ENCODE measurements at places on chromosomes 5 and 9.
A peak's percentile ranks its signal among the peaks of the same experiment; 100 is the strongest.

- DNase-seq, result no peak
Measured at GRCh38 chr5:14739538-14739937, 75.0 kb downstream of the OTULIN start.

DNA sequence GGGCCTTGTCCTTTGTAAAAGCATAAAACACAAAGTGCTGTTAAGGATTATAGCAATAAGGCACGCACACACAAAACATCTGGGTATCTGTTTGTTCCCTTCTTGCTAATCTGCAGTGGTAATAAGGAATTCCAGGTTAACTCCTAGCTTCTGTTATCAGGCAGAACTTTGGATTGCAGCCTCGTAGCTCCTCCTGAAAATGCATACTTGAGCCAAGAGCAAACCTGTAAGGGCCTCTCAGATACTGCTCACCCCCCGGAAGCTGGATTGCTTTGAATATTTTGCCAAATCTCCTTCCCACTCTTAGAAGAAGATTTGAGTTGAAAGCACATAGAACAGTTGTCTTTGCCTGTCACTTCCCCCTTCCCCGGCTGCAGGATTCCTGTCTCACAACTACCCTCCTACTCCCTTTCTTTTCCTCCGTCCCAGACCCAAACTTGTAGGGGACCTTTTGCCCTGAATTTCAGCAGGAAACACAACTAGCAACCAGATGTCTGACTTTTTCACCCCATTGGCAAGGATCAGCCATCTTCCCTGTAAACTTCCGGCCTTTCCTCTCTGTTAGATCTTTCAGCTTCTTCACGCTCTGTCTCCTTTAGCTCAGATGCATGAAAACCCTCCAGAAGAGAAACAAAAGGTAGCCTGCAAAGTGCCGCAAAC, 28.2 kb upstream of the SMAD5 start:
- DNase-seq, result no peak

- DNase-seq, result no peak
Measured at GRCh38 chr5:126961128-126961527, 69.2 kb downstream of the MARCHF3 start.

GRCh38 chr5:1059884-1060263, 51.3 kb downstream of the NKD2 start:
- no peak for DNase-seq

GRCh38 chr5:133396814-133397213, 215.5 kb downstream of the FSTL4 start:
- DNase-seq, result no peak

DNA sequence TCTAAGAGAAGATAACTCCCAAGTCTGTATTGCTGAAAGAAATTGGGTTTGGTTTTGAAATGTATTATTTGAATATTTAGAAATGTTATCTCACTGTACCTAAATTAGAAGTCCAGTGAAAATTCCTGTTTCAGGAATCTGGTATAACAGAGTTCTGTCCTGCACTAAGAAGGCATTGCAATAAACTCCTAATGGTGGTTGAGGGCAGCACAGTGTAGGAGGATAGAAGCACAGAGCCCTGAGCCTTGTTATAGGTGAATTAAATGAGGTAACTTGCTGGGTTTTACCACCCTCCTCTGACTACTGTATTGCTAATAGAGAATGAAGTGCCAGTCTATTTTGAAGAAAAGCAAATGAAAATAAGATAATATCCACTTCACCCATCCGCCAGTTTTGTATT, 143.4 kb downstream of the CD180 start:
- no peak for DNase-seq

DNA sequence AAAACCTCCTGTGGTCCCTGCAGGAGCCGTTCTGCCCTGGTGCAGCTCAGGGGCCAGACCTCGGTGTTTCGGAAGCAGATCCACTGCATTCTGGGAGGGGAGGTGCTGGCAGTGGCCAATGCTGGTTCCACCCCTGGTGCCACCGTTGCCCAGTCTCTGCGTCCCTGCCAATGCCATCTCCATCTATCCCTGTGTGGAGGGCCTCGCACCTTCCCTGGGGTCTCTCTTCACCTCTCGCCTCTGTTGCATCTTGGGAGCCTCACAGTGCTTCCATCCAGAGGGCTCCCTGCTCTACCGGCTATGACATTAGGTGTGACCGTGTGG, 15.3 kb downstream of the NCS1 start:
- no peak for DNase-seq

DNA sequence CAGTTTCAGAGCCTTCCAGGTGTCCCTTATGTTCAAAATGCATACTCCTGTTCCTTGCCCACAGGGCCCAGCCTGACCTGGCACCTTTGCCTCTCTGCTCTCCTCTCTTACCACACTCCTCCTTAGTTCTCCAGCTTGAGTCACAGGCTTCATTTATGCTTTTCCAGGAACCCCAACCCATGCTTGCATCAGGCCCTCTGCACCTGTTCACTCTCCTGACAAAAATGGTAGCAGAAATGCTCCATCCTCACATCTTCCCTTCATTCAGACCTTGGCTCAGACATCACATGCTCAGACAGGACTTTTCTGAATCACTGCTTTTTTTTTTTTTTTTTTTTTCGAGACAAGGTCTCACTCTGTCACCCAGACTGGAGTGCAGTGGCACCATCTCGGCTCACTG, 15.1 kb upstream of the RNF145 start:
- no peak for DNase-seq

- no peak for DNase-seq
Measured at GRCh38 chr5:6573651-6574101, 59.2 kb downstream of the NSUN2 start.

- DNase-seq, result no peak
Measured at GRCh38 chr5:112059579-112060135, 302.7 kb upstream of the NREP start.

DNA sequence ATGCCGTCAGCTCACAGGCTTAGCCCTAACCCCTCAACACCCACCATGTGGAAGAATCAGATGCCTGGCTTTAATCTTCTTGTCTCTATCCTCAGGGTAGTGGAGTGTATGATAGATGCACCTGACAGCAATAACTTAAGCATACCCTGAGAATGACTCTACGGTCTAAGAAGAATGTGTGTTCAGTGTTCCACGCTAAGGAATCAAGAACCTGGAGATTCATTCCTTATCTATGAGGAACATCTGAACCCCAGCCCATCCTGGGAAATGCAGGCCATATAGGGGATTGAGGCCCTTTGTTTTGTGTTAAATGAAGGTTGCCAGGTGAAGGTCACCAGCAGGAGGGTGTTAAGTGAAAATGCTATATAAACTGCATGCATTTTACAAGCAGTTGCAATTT, 63.0 kb downstream of the KLHL3 start:
- no peak for DNase-seq

GRCh38 chr9:27442464-27442863, 81.6 kb upstream of the IFNK start:
- DNase-seq, result no peak

DNA sequence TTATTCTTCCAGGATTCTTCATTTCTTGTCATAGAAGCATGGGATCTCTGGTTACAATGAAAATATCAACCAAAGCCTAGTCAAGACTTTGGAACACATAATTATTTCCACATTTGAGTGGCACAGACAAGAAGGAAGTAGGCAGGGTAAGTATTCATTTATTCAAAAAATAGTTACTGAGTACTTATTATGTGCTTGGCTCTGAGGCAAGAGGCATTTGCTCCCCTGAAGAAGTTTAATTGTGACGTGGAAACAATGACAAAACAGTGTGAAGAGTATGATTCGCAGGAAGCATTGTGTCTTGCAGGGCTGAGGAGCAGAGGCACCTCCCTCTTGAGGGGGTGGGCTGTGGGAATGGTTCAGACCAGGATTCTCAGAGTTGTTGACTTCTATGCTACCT, 45.0 kb upstream of the TNFSF15 start:
- no peak for DNase-seq

- DNase-seq, result no peak
Measured at GRCh38 chr9:100739666-100740065, 161.8 kb downstream of the CAVIN4 start.

- no peak for DNase-seq
Measured at GRCh38 chr5:173298213-173298926, 29.8 kb downstream of the STC2 start.

GRCh38 chr5:133431326-133431865, 180.9 kb downstream of the FSTL4 start:
- no peak for DNase-seq

- no peak for DNase-seq
Measured at GRCh38 chr9:12956805-12957204, 182.0 kb downstream of the LURAP1L start.

DNA sequence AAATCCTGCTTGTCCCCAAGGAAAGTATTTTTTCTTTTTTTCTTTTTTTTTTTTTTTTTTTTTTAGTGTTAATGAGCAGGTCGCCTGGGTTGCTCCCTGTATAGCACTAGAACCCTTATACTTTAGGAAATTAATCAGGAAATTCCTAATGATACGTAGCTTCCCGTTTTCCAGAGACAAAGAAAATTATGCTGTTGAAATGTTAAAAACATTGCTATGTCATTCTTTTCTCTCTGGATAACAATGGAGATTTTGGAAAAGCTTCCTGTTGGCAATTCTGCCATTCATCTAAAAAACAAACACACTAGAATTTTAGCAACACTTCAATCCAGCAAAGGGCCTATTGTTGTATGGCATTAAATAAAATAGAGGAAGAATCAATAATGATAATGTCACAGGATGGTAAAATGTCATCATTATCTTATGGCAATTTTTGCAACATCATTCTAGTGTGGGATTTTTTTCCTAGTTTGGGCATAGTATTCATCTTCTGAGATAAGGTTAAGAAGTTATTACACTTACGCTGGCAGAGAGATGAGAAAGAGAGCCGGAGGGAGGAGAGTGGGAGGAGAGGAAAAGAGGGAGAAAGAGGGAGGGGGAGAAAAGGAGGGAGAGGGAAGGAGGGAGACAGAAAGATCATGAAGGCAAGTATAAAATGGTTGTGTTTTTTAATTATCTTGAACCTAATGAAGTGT, 315.8 kb upstream of the PDE4D start:
- DNase-seq, result no peak

DNA sequence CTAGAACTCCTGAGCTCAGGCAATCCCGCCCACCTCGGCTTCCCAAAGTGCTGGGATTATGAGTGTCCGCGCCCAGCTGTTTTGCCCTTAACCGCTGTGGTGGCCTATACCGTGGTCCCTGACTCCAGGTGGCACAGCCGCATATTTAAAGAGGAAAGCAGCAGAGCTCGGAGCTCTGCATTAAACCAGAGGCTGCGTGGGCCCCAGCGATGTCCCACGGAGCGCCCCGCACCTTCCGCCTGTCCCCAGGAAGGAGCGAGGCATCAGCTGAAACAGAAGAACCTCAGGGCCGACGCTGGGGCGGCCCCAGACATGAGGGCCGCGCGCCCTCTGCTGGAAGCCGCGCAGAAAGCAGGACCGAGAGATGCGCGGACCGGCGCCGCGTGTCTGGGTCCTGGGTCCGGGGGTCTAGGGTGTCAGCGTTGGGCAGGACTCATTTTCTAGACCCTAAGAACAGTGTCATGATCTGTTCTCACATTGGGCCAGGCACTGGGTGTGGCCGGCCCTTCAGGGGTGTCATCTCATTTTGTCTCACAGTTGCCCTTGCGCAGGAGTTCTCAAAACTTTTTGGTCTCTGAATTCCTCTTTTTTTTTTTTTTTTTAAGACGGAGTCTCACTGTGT, 37.7 kb downstream of the LAMC3 start:
- DNase-seq, result peak; percentile 66

- no peak for DNase-seq
Measured at GRCh38 chr9:107883496-107884124, 394.0 kb upstream of the KLF4 start.

DNA sequence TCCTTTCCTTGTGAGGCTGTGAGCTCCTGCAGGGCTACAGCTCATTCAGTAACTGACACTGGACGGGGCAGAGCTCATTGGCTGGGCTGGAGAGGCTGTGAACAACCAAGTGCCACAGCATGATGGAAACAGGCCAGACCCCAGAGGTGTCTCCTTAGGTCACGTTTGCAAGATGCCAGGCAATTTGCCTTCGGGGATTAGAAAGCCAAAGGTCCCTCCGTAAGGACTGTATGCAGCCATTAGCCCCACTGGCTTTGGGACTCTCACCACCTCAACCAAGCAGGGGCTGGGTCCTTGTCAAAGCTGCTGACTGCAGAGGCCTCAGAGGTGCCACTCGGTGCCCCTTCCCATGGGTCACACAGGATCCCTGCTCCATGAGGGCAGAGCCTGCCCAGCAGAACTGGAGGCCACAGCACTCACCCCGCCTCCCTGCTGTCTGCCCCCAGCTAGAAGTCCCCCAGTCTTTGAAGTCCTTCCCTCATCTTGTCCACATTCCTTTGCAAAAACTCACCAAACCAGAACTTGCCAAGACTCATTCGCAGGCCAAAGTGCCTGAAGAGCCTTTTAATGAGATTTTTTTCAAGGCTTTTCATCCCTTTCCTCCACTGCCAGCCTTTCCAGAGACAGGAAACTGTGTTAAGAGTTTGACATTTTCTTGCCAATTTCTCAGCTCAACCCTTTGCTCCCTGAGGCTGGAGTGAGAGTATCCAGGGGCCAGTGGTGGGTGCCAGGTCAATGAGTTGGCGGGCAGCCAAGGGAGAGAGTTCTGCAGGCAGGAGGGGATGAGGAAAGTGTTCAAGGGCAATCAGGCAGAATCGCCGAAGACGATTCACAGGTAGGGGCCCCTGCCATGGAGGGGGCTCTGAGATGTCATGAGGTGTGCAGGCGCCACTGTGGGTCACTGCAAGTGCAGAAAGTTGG, 39.7 kb upstream of the SLC25A51 start:
- DNase-seq, result peak; percentile 40

DNA sequence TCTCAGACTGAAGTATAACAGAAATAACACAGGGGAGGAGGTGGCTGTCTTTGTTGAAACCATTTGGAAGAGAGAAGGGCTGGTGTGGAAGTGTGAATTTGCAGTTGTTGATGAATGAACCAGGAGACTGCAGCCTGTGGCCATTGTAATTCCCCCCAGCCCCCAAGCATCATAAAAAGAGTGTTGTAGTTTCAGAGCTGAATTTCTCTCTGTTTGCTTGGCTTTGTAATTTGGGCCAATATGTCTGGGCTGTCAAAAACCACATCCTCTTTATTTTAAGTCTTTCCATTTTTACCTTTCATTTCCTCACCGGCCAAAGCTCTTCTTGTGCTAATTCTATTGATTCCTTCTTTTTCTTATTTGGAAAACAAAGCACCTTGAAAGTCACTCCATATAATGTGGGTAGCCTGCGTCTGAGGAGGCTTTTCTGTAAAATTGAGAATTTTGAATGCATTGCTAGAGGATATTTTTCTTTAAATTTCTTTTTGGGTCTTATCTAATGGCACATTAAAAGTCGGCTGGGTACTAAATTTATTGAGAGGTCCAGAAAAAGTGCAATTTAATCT, 383.3 kb downstream of the OSTF1 start:
- no peak for DNase-seq

DNA sequence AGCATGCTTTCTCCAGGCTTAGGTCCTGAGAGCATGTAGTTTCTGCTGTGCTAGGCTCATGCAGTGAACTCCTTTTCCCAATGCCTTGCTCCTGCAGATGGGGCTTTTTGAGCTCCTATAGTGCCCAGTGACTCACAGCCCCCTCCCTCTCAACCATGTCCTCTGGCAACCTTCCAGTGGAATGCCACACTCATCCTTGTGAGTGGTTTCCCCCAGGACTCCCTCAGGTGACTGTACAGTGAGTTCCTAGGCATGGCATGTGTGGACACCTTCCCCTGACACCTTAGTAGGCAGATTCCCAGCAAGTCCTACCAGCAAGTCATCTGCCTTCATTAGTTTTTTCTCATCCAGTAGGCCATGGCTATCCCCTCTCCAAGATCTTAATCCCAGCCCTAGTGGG, 72.4 kb upstream of the CXCL14 start:
- no peak for DNase-seq

GRCh38 chr5:2761921-2762488, 10.5 kb upstream of the IRX2 start:
- no peak for DNase-seq

- no peak for DNase-seq
Measured at GRCh38 chr5:178081571-178082243, 31.6 kb upstream of the N4BP3 start.

Data from amniotic stem cell (primary cell).